ENCODE measurements at places on chromosomes 5 and 9.
A peak's percentile ranks its signal among the peaks of the same experiment; 100 is the strongest.

GRCh38 chr9:38269775-38270174 is 122.7 kb upstream of the ALDH1B1 start:
- no peak for DNase-seq

DNA sequence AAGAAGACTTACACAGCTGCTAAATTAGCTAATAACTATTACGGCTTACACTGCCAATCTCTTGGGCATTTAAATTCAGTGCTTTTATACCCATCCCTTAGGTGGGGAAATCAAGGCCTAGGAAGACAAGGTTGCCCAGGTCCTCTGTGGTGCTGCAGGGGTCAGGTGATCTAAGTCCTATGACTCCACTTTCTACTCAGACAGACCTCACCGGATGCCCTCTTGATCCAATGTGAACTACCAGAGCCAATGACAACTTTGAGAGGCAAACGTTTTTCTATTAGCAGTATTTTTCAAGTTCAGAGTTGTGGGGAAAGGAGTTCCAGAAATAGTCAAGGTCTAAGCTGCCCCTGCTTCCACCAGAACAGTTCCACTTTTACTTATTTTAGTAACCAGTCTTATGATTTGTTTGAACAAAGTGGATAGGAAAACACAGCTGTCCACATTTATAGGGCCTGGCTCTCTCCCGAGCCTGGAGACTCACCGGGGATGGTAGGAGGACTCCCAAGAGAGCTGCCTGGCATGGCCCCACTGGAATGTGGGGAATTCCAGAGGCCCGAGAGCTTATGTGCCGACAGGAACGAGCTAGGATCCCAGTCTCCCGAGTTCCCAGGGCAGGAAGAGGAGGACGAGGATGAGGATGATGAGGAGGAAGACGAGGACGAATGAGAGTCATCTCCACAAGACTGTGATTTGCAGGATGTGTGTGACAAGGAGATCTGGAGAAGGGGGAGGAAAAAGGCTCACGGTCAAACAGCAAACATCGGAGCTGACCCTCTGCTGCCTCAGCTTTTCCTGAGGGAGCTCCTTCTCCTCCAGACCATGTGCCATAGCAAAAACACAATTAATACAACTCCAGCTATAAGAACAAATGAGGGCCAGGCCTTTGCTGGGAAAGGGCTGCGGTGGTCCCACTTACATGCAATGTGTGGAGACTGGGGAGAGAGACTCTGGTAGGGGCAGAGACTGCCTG is 16.7 kb downstream of the FAM193B start:
- peak; percentile 79 for DNase-seq

GRCh38 chr5:8136271-8136670 is 267.3 kb downstream of the MTRR start:
- DNase-seq = no peak

DNA sequence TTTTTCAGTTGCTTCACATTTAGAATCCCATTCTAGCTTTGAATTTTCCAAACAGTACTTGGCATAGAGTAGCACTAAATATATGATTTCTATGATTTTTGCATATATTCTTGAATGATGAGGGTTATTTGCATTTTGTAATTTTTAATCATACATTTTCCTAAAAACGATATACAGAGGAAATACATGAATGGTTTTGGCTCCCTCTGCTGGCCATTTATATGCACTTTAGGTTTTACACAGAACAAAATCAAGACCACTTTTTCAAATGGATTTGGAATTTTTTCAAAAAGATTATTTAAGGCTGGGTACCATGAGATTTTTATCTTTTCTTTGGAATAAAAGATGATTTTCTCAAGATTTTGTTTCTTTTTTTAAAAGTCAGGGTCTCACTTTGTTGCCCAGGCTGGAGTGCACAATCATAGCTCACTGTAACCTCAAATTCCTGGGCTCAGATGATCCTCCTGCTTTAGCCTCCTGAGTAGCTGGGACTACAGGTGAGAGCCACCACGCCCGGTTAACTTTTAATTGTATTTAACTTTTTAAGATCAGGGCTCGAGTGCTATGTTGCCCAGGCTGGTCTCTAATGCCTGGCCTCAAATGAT is 16.7 kb upstream of the COMMD10 start:
- peak; percentile 50 for DNase-seq

GRCh38 chr9:134423166-134423565 is 96.9 kb downstream of the RXRA start:
- no peak for DNase-seq

DNA sequence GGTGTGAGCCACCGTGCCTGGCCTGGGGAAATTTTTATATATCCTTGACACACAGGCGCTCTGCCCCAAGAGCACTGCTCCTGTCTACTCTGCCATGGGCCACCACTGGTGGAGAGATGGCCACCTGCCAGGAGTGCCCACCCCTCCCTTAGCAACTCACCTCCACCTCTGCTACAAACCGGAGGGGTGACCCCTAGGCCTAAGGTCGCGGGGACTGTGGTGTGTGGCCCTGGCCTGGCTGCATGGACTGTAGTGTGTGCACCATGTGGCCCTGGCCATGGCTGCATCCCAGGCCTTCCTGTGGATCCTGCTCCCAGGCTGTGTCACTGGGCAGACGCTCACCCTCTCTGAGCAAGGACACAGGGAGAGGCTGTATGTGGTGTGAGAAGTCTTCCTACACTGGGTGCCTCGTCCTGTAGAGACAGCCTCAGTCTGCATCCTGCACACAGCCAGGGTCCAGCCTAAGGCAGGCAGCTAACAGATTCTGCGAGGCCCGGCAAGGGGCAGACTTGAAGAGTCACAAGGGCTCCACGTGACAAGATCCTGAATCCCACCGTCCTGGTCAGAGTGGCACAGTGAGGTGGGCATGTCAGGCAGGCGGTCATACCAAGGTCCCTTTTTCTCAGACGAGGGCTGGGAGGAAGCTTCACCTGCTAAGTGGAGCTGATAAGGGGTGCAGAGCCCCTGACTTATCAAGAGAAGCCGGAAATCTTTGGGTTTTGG is 10.3 kb downstream of the NINJ1 start:
- DNase-seq = no peak

DNA sequence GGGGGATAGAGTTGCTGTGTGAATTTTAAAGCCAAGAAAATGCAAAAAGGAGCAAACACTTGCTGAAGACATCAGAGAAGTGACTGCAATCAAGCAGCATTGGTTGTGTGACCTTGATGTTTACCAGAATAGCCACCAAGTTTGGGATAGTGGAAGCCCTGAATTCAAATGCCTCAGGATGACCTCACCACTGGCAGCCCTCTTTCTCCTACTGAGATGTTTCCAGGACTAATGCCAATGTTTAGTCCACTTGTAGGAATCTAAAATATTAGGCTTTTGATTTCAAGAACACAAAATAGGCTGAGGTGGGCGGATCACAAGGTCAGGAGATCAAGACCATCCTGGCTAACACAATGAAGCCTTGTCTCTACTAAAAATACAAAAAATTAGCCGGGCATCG is 112.2 kb upstream of the NUDT12 start:
- DNase-seq = peak; percentile 8

DNA sequence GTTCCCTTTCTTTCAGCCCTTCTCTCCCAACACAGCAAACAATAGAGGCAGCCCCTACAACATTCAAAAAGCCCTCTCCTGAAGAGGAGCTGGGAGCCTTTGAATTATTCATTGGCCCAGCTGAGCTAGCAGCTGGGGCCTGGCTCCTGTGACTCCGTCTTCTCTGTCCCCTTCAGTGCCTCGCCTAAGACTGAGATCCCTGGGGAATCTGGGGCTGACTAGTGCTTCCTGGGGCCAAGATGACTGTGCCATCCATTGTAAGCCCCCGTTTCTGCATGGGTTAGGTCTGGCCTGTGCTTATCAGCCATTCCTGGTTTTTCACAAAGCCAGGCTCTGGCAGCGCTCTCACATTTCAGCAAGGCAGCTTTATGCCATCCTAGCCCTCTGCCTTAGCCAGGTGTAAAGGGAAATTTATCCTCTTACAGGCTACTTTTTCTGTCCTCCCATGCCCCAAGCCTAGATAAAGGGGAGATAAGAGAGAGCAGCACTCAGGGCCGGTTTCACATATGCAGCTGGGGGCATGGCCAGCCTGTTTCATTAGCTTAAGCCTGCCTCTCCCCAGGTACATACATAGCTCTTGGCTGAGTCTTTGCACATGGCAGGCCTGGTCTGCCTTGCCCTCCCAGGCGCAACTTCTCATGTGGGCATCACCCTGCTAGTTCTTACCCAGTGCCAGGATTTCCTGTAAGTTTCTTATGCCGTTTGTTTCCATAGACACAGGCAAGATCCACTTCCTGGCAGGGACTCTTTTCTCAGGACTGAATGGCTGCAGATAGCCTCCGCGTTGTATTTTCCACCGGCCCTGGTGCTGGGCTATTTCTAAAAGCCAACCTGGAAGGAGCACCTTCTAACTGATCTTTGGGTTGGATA is 15.8 kb downstream of the PTPA start:
- no peak for DNase-seq

DNA sequence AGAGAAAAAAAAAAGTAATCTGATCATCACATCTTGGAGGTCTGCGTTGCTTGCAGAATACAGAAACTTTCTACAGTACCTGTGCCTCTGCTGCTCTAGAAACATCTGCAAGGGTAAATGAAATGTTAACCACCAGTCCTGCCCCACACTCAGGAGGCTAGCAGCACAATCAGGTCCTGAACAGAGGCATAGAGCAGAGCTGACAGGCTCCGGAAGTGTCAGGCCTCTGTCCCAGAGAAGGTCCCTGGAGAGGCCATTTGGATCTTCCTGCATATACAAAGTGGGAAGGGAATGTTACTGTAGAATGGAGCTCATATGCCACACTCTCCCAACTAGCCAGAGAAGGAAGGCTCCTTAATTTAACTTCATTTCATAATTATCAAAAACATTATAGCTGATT is 7.2 kb downstream of the NRG2 start:
- no peak for DNase-seq

DNA sequence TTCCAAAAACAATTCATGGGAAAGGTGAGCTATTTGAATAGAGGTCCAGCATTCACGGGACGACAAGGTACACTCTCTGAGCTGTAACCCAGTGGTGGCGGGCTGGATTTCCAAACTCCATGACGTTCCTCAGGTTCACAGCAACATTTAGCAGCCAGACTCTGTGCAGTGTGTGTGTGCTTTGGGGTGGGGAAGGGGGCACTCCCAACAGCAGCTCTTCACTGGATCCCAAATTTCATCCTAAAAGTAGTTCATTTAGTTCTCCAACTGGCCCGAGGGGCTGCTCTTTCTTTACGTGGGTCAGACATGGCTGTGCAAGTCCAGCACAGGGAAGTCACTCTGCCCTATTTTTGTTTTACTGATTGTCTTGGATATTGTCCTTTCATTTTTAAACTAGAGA is 98.0 kb upstream of the IRX2 start:
- DNase-seq = no peak

DNA sequence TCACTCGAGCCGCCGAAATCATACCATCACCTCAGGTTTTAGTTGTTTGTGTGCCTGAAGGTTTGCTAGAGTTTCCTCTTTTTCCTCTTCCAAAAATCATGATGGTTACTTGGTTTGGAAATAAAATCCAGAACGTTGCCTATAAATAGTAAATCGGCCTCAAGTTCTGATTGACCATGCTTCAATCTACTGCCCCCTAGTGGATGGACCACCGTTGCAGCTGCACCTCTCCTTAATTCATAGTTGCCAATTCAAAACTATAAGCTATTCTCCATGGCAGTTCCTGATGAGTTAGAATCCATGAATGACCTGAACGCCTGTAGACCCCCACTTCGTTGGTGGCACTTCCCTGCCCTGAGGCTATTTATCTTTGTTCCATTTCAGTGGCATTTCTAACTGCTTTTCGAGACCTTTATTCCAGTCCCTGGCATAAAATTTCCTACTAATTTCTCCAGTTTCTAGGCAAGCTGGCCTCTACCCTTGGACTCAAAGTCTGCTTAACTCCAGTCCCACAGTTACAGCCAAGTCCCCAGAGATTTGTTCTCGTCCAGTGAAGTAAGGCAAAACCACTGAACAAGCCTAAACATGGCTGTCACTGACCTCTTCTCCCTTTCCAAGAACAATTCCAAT is 422.6 kb downstream of the EFNA5 start:
- peak; percentile 31 for DNase-seq

- DNase-seq = peak; percentile 18
Observed at GRCh38 chr5:109529520-109529919, 119.7 kb upstream of the PJA2 start.

DNA sequence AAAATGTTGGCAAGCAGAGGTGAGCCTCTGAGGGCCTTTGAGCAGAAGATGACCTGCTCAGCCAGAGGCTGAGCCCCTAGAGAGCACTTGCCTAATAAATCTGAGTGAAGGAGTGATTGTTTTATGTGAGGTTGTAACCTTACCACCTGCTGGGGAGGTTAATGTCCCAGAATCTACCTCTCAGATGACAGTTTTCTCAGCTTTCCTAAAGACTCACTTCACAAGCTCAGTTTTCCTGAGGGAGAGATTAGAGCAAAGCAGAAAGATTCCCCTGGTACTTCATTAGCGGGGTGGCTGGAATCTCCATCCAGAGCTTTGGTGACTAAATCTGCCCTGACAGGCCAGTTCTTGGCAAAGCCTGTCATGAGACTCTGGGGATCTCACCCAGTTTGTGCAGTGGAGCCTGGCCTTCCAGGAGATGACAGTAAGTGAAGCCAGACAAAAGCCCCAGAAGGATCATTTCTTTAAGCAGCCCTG is 48.8 kb upstream of the GALNT10 start:
- no peak for DNase-seq

GRCh38 chr9:126965541-126966428 is 51.2 kb downstream of the RALGPS1 start:
- peak; percentile 45 for DNase-seq

GRCh38 chr9:126999315-127000068 is 84.9 kb downstream of the RALGPS1 start:
- DNase-seq = no peak

DNA sequence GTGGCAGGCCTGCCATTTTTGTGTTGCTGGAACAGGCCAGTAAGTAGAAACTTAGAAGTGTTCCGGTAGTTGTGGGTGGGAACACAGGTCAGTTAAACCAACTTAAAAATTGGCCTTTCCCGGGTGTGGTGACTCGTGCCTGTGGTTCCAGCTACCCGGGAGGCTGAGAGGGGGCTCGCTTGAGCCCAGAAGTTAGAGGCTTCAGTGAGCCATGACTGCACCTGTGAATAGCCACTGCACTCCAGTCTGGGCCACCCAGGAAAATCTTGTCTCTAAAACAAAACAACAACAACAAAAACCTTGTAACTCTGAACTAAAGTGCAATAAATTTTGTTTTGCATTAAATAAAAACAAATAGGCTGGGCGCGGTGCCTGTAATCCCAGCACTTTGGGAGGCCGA is 1.4 kb upstream of the NHP2 start:
- DNase-seq = no peak
